ENCODE measurements at places on chromosomes 1 and 21.

GRCh38 chr1:25063591-25064416 lies 133.7 kb upstream of the RUNX3 start:
- DNase-seq = no peak

DNA sequence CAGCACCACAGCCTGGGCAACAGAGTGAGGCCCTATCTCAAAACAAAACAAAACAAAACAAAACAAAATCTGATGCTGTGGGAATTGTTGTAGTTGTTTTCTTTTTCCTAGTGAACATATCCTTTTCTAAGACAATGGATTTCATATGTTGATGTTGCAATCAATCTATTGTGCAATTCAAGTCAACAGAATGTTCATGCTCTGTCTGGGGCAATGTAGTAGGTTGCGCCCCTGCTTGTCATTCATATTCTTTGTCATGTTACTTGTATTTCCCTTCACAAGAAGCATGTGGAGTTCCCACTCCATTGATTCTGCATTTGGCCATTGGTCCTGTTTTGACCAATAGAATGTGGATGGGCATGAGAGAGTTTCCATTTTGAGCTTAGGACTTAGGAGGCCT lies 223.9 kb downstream of the DUSP10 start:
- DNase-seq = no peak

- DNase-seq = no peak
Measured at GRCh38 chr1:58778385-58779000, 5.4 kb downstream of the JUN start.

DNA sequence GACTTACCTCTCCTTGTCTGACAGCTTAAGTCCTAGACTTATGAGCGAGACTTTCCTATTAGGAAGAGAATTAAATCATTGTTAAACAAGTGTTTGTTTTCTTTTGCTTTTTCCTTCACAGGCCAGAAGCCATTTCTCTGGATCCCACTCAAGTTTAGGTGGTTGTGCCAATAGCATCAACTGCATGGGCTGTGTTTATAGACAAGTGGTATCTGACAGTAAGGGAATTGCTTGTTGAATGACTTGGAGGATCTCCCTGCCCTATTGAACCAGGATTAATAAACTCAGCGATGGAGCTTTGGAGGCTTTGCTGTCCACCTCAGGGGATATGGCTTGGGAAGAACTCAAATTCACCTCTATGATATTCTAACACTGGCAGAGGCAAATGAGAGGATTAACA lies 43.7 kb downstream of the UTP25 start:
- no peak for DNase-seq

GRCh38 chr1:47627471-47628370 lies 189.9 kb downstream of the FOXD2 start:
- DNase-seq = no peak

DNA sequence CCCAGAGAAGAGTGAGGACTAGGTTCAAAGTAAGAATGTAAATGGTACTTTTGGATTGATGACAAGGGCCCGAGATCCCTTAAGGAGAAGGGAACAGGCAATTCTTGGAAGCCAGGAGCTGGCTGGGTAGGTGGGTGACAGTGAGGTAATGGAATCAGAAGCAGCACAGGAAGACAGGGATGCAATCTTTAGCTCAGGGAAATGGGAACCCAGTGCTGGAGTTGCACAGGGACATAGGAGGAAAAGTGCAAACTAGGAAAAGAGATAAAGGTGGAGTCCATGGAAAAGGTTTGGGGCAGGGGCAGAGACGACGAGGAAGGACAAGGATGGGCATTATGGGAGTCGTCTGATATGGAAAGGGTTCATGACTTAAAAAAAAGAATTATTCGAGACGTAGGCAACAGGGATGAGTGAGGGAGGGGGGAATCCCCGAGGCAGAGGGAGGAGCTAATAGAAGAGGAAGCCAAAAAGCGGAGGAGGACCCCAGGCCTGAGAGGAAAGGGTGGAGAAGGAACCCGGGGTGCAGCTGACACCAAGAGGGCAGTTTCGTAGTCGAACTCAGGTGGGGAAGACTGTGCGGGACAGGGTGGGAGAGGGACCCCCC lies 495 bp downstream of the PI4KB start:
- DNase-seq = no peak

DNA sequence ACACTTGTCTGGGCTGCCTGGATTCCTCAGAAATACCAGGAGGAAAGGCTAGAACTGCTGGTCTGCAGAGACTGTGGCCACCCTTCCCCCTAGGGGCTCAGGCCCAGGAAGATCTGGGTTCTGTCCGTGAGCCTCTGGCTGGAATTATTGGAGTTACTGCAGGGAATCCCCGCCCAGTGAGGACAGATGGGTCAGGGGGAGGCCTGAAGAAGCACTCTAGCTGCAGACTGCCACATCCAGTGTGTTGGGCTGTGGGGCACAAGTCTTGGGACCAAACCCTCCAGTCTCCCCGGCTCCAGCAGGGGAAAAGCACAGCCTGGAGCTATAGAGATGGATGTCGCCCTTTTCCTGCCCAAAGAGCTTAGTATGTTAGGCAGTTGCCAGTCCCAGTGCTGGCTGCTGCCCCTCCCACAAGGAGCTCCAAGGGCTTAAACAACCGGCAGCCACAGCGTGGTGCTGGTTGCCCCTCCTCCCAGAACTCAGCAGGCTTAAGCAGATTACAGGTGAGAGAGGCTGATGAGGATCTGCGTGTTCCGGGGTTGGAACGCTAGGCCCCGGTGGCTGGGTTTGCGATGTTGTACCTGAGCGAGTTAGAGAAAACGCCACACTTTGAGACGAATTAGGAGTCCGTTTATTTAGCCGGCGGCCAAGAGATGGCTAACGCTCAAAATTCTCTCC lies 255.5 kb upstream of the LRRC7 start:
- DNase-seq = no peak

GRCh38 chr1:57590978-57591377 lies 167.1 kb upstream of the DAB1 start:
- no peak for DNase-seq

DNA sequence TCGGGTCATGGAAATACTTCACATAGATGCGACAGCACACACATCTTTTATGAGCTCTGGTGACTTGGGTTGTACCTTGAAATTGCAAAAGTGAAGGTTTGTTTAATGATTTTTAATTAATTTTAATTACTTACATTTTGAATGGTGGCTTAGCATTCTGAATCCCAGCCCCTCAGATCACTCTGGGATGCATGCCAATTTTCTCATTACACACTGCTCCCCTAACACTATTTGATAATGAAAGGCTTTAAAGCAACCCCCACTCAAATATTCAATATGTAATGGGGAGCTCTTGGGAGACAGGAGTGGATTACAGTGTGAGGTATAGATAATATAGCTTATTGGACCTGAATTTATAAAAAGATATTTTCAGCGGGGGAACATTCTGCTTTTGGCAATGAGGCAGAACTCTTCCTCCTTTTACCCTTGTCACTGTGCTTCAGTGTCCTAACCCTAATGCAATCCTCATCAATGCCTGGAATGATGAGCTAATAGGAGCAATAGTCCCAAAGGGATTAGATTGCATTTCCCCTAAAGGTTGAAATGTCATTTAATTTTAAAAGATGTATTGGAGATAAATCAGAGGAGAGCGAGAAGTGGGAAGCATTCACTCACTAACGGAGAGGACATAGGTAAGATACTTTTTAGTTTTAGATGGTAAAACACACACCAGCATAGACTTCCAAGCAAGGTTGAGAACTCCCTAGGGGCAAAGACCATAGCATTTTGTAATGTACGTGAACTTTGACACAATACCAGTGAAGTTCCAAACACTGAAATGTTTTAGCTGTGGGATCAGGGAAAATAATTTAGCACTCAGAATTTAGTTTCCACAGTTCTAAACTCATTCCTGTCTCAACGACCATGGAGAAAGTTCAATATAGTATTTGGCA lies 384.1 kb upstream of the PLXNA2 start:
- DNase-seq = no peak

DNA sequence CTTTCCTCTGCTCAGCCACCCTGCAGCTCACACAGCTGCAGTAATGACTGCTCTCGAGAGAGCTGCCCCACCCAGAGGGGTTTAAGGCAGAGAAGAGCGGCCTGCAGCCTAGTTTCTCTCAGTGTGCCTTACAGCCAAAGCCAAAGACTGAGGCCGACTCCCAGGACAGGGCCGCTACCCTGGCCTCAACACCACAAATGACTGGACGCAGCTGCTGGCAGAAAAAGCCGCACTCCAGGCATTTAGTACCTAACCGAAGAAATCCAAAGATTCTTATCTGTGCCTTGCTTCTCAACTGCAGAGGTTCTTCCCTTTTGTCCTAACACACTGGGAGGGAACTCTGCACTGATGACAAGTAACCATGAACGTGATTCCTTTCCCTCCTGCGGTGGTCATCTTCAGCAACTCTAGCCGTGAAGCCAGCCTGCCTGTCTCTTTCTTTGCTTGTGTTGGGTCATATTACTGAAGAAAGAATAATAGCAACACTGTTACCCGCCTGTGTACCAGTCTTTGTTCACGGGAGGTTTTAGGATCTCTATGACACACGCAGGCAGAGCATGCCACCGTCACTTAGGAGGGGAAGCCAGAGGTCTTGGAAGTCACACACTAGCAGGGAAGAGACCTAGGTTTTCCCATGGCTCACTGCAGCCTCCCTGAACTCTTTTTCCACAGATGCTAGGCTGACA lies 202.7 kb downstream of the RHOU start:
- DNase-seq = no peak

DNA sequence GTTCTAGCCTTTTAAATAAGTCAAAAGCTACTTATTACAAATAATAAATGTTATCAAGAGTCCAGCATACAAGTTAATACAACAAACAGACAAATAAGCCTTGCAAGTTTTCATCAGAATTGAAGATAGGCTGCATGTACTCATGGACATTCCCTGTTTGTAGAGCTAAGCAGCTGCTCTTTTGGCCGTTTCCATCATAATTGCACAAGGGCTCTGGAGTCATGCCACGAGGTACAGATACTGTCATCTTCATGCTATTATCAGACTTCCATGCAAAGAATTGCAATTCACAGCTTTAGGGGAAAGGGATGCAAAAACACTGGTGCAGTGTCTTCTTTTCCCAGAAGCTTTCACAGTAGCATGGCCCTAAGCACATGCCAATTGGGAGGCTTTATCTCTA lies 52.8 kb upstream of the TBX15 start:
- DNase-seq = no peak

GRCh38 chr1:182069028-182069466 lies 7.5 kb upstream of the ZNF648 start:
- no peak for DNase-seq

DNA sequence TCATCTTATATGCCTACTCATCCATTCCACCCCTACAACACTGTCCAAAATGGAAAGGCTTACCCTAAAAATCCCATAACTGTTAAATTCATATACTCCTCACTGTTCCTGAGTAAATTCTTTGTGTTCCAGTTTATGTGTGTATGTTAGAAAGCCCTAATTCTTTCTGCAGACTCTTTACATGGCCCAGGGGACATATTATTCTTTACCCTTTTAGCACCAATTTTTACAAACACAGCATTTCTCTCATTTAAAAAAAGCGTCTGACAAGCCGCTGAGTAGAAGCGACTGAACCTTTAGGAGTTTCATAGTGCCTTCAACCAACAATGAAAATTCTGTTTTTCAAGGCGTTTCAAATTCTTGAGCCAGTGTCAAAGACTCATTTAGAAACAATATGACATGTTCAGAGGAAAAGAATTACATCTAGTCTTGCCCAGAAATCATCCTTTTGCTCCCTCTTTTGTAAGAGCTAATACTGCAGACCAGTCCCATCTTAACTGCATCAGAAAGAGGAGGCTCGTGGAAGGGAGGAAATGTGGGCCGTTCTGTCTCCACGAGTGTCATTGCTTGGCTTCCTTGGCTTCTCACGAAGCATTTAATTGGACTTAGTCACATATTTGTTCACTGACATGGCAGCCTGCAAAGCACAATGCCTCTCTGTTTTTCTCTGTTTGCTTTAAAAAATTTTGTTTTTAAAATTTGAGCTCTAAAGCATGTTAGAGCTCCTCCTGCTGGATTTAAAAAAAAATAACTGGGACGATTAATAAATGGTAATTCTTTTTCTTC lies 21.3 kb upstream of the C1orf105 start:
- DNase-seq = no peak

- DNase-seq = no peak
Measured at GRCh38 chr1:50975436-50975835, 5.4 kb downstream of the CDKN2C start.

GRCh38 chr1:7510389-7510931 lies 260.6 kb upstream of the VAMP3 start:
- no peak for DNase-seq

GRCh38 chr1:227416156-227416830 lies 98.0 kb upstream of the CDC42BPA start:
- DNase-seq = no peak

- no peak for DNase-seq
Measured at GRCh38 chr1:21667348-21668231, 1.6 kb downstream of the RAP1GAP start.

- DNase-seq = no peak
Measured at GRCh38 chr1:53321366-53321765, 6.5 kb downstream of the LRP8 start.

DNA sequence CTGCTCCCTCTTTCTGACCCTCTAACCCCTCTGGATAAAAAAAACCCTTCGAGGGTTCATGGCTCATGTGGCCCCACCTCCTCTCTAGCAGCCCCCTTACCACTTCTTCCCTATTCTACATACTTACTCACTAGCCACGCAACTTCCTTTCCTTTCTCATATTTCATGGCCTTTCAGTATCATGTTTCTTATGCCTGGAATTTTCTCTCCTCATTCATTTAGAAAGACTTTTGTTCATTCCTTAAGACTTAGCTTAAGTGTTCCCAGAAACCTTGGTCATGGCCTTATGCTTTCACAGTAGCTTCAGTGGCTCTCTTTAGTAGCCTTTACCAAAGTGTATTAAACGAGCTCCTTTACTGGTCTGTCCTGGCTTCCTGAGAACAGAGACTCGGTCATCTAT lies 6.1 kb downstream of the ACP6 start:
- DNase-seq = no peak

- no peak for DNase-seq
Measured at GRCh38 chr1:176461576-176461975, 1.4 kb upstream of the PAPPA2 start.

DNA sequence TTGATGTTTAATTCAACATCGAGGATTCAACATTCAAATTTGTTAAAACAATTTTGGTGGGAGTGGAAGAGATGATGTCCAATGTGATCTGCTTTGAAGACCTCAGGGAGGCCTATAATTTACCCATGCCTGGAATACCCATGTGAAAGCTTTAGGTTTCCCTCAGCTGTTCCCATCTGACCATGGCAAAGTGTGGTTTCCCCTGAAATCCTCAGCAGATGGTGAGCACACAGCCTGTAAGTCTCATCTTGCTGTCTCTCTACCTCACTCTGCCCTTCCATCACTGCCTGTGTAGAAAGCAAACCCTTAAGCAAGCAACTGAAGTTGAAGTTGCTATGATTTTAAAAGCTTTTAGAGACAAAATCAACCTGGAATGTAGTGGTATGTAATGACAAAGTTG lies 80.1 kb upstream of the ATF3 start:
- DNase-seq = no peak

DNA sequence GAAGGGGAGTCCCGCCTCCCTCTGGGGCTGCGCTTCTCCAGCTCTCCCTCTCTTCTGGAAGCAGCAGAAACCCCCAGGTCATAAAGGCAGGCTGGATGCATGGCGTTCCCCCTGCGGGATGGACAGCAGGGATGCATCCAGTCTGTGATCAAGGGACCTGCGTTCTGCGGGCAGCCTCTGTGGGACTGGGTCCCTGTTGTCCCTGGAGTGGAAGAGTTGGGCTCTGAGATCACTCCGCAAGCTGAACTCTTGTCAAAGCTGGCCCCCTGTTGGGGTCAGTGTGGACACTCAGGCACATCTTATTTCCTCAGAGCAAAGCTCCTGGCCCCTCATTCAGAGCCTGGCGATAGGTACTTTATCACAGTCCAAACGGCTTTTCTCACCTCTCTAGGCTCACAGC lies 341.2 kb downstream of the PTPRU start:
- no peak for DNase-seq

- no peak for DNase-seq
Measured at GRCh38 chr1:212721388-212722247, 22.0 kb upstream of the BATF3 start.
